ENCODE measurements at places on chromosomes 6 and 20.

- DNase-seq = no peak
These were observed 373.4 kb upstream of the NOX3 start for GRCh38 chr6:155828989-155829388.

DNA sequence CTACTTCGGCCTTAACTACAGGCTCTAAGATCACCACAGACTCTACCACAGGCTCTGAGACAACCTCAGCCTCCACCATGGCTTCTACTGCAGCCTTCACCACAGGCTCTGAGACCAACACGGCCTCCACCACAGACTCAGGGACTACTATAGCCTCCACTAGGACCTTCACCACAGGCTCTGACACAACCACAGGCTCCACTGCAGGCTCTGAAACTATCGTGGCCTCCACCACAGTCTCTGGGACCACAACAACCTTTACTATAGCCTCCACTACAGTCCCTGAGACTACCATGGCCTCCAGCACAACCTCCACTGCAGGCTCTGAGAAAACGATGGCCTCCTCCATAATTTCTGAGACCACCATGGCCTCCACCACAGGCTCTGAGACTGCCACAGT lies 15.3 kb downstream of the MUC22 start:
- no peak for DNase-seq

- DNase-seq = no peak
These were observed 17.0 kb upstream of the HLA-A start for GRCh38 chr6:29925321-29925720.

GRCh38 chr6:54031169-54031568 lies 80.1 kb upstream of the MLIP start:
- no peak for DNase-seq

- no peak for DNase-seq
These were observed 22.1 kb downstream of the ZKSCAN3 start for GRCh38 chr6:28371706-28372451.

GRCh38 chr20:17948442-17948841 lies 20.2 kb downstream of the SNX5 start:
- no peak for DNase-seq

DNA sequence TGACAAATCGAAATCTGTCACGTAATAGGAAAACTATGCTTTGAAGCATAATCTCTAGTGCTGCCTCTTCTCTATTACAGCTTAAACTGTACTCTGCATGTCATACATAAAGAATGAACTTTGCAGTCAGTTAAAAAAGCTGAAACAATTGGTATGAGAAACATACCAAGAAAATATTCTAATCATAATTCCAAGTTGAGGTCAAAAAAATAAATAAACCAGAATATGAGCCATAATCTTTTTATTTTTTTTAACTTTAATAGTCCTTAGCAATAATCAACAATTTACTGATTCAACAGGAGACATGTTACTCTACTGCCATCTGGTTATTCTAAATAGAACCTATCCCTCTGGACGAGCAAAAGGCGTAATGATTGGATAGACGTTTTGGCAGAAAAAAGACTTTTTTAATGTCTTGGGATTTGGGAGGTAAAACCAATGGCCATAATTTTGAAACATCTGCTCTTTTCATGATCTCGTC lies 224.4 kb upstream of the FLRT3 start:
- DNase-seq = peak; percentile 40

DNA sequence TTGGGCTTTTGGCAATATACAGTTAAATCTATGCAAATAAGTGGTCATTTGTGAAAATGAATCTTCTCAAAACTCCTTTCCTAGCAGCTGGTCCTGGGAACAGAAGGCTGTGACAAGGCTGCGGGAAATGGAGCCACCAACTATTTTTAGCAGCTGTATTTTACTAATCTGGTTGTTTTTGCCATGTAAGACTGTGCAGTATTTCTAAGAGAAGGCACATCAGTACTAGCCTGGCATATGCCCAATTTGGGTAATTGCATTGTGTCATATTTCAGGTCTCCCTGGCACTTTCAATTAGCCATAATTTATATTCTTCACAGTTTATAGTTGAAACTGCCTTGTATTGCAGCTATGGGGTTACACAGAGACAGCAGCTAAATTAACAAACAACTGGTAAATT lies 109.6 kb downstream of the MANEA start:
- no peak for DNase-seq

DNA sequence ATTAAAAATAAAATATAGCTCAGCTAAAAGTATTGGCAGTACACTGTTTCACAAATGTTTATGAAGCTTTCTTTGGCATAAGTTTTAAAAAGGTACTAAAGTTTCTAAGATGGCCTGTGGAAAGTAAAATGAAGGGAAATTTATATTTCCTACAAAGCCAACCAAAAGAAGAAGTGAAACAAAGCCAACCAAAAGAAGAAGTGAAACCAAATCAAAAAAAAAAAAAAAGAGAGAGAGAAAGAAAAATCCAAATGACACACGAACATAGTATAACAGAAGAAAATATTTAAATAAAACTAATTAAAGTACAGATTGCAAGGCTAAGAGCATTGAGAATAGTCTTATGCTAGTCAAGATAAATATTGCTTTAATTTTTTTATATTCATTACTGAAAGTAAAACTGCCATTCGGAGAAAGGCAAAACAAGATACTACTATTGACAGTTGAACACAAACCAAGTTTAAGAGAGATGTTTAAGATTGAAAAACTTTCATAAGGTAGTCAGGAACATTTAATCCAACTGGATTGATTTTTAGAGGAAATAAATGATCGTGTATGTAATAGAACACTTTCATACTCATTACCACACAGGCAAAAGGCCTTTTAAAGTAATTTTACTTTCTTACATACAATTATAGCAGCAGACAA lies 12.8 kb upstream of the KHDRBS2 start:
- DNase-seq = no peak

GRCh38 chr6:132814716-132815570 lies 574 bp downstream of the RPS12 start:
- DNase-seq = no peak

GRCh38 chr6:158536084-158536890 lies 23.6 kb upstream of the TMEM181 start:
- DNase-seq = no peak

- DNase-seq = no peak
These were observed 41.5 kb upstream of the FAM184A start for GRCh38 chr6:119119989-119120388.

- DNase-seq = no peak
These were observed 441.1 kb downstream of the MEI4 start for GRCh38 chr6:78093906-78094305.

GRCh38 chr6:55943329-55943728 lies 67.9 kb upstream of the BMP5 start:
- peak; percentile 21 for DNase-seq

DNA sequence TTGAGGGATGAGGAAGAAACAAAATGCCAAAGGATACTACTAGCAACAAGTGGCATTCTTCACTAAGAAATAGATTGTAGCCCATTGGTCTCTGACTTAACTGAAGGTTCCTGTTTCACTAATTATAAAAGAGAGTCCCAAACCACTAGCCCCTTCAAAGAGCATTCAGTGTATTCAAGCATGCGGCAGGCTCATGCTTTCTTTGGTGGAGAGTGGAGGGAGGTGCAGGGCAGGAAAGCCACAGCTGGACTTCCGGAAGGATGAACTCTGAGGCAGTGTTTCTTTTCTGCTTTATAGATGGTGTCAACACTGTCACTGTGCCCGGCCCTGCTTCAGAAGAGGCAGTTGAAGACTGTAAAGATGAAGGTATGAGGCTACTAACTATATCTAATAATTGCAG lies 636.1 kb downstream of the KIF16B start:
- no peak for DNase-seq

DNA sequence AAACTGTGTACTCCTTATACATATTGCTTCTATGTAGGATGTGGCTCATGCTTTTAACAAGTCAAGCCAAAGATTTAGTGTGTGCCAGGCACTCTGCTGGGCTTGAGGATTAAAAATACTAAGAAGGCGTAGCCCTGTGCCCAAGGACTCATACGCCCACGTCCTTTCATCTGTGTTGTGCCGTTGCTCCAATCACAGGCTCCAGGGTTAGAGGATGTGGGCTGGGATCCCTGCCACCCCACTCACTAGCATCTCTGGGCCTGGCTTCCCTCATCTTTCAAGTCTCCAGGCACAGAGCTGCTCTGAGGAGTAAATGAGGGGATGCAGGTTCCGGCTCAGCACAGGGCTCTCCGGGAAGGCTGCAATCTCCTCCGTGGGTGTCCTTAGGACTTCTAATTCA lies 214.2 kb downstream of the SYNDIG1 start:
- no peak for DNase-seq

DNA sequence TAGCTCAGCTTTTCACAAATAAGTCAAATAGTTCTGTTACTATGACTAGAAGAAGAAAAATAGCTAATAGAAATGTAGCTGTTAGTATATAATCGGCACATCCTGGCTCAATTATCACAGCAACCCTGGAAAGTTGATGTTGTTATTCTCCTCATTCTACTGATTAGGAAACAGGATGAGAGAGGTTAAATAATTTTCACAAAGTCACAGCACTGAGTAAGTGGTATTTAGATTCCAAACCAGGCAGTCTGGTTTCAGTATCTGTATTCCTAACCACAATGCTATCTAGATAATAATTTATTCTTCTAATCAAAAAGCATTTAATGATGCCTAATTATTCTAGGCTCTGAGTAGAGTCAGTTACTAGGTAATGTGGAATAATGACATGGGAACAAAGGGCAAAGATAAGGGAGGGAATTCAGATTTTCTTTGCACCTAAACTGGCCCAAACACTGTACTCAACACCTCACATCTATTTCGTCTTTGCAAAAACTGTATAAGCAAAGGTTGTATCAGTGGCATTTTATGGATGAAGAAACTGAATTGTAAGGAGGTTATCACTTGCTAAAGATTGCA lies 51.3 kb downstream of the PDE7B start:
- DNase-seq = no peak

GRCh38 chr6:51342393-51342792 lies 523.7 kb downstream of the TFAP2B start:
- DNase-seq = no peak

GRCh38 chr6:31129130-31129529 lies 8.9 kb upstream of the CDSN start:
- no peak for DNase-seq

GRCh38 chr6:166516251-166516884 lies 70.1 kb downstream of the RAMACL start:
- DNase-seq = no peak

DNA sequence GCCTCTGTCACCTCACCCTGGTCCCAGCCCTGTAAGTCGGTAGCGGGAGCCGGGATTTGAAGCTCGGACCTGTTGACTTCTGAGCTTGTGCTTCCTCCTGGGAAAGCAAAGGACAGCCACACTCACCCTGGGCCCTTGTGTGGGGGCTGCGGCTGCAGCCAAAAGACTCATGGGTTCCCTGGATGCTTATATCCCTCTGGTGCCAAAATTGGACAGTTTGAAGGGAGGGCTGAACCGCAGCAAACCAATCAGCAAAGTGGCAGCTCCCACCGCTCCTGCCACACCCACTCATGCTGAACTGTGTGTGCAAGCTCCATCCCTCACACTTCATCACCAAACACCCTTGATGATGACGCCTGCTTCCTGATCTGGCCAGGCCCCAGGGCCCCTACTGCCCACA lies 3.9 kb upstream of the CCN5 start:
- no peak for DNase-seq

DNA sequence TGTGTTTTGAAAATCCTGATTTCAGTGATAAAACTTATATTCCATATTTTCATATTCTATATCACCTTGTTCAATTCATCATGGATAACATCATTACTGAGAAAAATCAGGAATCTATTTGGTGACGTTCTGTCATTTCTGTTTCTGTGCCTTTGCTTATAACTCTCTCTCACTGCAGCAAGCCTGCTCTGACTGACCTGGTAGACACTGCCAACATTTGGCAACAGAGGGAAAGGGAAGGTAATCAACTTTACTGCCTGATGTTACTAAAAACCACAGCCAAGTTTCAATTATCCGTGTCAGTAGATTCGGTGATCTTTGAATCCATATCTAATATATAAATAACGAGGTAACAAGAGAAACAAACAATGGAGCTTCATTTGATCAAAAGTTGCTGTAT lies 501.9 kb downstream of the LMBRD1 start:
- no peak for DNase-seq

DNA sequence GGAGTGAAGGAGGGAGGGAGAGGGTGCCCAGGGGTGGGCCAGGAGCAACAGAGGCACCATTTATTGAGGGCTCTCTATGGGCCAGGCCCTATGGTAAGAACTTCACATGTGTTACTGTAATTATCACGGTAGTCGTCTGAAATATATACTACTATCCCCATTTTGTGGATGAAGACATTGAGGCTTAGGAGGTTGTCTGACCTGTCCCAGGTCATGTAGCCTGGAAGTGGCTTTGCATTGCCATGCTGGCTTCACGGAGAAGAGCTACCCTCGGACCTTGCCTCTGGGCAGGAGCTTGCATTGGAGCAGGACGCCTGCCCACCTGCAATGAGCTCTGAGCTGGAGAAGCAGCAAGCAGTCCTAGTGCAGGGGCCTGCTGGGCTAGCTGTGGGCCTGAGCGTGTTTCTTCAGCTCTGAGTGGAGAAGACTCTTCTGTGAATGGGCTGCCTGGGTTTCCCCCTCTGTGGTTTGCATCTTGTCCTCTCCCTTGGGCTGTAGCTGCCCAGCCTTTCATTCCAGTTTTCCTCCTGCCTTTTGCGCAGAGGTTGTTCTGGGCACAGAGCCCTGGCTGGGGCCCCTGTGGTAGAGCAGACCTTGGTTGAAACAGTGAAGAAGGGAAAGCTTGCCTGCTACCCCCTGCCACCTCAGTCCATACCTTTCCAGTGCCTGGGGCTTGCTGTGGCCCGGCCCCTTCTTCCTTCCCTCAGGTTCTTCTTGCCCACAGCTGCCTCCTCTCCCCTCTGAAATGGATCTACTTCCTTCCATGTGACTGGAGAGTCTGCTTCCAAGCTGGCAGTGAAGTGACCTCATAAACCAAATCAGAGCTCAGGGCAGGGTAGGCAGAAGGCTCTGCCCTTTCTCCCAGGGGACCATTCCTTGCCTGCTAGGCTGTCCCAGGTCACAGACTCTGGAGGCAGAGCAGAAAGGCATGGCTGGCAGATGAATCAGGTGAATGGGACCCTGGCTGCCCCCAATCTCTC lies 24.1 kb upstream of the SRF start:
- no peak for DNase-seq

DNA sequence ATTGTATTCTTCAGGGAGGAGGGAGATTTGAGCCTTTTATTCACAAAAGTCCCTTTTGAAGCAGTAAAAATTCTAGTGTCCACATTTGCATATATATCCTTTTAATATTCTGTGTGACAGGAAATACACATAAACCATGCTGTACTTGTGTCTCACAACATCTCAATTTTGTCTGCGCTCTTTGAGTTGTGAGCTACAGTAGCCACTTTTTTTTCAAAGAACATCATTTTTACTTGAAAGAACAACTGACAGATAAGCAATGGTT lies 21.3 kb downstream of the LMBRD1 start:
- DNase-seq = no peak

GRCh38 chr6:98416027-98416426 lies 418.3 kb upstream of the POU3F2 start:
- no peak for DNase-seq

DNA sequence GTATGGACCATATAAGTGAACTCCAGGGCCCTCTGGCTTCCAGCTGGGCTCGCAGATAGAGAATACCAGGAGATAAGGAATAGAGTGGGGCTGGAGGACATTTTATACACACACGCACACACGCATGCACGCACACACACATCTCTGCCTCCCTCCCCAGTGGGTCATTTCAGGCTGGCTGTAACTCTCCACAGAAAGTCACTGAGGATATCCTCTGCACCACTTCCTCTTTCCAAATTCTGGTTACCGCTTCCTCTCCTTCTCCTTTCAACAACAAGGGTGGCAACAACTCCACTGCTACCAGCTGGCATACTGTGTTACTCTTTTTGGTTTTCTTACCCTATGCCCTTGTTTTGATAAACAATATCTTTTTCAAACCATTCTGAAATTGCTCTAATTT lies 280.2 kb downstream of the COL12A1 start:
- DNase-seq = no peak

Data from AG04449 (cell line).